ENCODE measurements at places on chromosomes 16 and 17.

DNA sequence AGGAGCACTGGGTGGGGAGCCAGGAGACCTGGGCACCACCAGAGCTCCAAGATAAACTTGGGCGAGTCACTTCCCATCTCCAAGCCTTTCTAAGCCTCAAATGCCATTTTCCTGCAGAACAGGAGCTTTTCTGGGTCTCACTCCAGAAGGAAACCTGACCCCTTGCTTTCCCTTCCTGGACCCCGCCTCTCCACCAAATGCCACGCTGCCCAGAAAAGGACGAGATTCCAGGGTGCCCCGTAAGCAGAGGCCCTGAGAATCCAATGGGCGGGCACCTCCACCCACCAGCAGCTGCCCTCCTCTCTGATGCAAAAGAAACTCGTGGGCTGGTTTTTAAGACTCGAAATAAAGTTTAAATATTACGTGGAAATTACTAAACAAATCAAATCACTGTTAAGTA is 31.3 kb downstream of the ZNF423 start:
- no peak for DNase-seq

- no peak for DNase-seq
These were observed 438.3 kb upstream of the PSMD7 start for GRCh38 chr16:73858326-73858725.

- DNase-seq = no peak
These were observed 87.4 kb downstream of the RAP1GAP2 start for GRCh38 chr17:2883544-2884213.

- DNase-seq = no peak
These were observed 4.9 kb downstream of the ALOX15 start for GRCh38 chr17:4636474-4637100.

GRCh38 chr17:27603880-27604794 is 26.9 kb upstream of the LGALS9 start:
- no peak for DNase-seq

GRCh38 chr17:81483862-81484194 is 28.8 kb downstream of the ACTG1 start:
- no peak for DNase-seq

- DNase-seq = no peak
These were observed 121.5 kb downstream of the ZFHX3 start for GRCh38 chr16:72926177-72927070.

DNA sequence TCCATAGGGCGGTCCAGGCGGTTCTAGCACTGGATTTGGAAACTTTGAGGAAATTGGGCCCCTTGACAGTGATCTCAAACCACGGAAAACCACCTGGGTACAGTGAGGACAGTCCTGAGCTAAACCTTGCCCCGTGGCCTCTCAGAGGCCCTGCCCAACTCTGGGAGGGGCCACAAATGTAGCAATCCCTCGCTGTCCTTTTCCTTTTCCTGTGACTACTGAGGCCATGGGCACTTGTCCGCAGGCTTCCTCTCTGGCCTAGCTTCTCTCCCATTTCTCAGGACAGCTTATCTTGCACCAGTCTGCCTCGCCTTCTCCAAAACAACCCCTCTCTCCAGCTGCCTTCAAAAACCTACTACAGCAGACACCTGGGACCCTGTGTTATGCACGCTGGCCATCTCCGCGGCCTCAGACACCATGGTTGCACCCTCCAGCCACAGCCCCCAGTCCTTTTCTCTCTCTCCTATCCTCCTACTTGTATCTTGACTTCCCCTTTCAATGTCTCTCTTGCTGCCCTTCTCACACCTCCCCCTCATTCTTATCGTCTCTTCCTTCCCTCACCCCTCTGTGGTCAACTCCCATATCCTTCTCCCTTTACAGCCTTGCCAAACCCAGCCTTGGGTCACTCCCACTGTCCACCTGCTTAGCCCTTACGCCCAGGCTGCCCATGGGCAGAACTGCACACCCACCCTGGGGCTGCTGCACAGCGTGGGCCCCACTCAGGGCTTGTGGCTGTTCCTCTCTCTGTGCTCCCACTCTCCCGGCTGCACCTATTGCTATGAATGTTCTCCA is 7.6 kb downstream of the SCPEP1 start:
- no peak for DNase-seq

- DNase-seq = no peak
These were observed 272.0 kb downstream of the MAF start for GRCh38 chr16:79328402-79329165.

- peak; percentile 43 for DNase-seq
These were observed 28.1 kb upstream of the NOL11 start for GRCh38 chr17:67689534-67690177.

DNA sequence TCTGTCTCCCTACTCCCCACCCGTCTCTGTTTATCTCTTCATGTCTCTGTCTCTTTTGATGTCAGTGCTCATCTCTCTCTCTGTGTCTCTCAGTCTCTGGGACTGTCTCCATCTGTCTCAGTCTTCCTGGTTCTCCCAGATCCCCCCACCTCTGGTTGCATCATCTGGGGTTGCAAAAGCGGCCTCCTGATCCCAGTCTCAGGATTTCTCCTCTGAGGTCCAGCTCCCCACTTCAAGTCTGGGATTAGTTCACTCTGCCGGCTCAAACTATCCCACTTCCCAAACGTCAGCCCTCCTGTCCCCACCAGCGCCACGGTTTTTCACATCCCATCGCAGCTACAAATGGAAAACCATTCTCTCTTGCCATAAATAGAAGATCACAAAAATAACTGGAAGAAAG is 9.0 kb downstream of the TEKT5 start:
- no peak for DNase-seq

DNA sequence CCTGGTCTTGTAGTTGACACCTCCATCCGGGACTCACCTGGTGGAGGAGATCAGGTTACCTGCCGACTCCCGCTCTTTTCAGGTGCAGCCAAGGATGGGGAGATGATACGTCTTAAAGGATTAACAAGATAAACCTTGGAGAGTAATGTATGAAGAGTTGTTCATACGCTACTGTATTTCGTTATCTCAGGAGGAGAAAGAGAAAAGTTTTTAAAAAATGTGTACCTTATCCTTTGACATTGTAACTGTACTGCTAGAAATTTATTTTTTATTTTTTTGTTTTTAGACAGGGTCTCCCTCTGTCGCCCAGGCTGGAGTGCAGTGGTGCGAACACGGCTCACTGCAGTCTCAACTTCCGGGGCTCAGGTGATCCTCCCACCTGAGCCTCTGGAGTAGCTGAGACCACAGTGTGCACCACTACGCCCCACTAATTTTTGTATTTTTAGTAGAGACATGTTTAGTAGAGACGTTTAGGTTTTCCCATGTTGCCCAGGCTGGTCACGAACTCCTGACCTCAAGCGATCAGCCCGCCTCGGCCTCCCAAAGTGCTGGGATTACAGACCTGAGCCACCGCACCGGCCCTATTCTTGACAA is 764 bp upstream of the SMURF2 start:
- DNase-seq = no peak

All from effector CD4-positive, alpha-beta T cell (primary cell).